ENCODE measurements at places on chromosomes 13 and 19. TPM values are rescaled to one million over a fixed set of nuclear protein-coding genes. Genes with fewer than 3 reads are reported as not detected.

DNA sequence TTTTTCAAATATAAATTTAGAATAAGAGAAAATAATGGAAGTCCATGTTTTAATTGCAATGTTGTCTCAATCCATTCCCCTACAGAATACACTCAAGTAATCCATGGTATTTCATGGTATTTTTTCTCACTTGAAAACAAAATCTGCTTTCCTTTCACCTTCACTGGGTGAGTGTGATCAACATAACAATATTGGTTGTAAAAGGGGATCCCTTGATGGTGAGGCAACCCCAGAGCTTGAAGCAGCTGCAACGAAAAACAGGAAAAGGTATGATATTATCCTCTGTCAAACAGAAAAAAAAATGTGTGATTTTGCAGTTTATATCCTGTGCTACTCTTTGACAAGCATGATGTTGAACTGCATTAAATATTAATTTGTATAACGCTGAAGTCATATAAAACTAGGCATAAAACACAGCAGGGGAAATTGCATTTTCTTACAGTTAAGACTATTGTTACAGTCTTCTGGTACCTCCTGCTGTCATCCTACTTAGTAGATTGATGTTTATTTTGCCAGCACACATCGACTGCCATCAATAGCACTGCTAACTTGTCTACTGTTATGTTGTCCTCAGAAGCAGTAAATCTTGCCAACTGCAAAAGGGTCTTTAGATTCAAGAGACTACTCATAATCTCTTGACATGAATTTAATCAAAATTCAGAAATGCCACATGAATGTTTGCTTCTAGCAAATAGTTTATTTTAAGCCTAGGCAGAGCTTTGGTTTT, 373.1 kb upstream of the MIR17HG start:
- no peak for DNase-seq

DNA sequence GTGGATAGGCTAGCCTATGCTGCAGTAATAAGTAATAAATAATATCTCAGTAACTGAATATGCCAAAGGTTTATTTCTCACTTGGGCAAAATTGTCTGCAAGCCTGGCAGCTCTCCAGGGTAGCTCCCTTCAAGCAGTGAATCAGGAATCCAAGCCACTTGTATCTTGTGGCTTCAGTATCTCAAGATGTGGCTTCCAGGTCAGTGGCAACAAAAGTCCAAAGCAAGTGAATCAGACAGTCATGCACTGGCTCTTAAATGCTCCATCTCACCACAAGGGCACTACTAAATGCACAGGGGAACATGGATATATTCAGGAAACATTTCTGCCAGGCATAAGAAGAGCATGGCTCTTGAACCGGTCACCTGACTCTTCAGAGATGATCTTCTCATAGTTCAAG, 126.3 kb downstream of the KCTD12 start:
- DNase-seq = peak; percentile 18

GRCh38 chr13:77619655-77620054, 77.8 kb upstream of the SLAIN1 start:
- no peak for DNase-seq

Gene PSG11
- 0.28 TPM for total RNA-seq

DNA sequence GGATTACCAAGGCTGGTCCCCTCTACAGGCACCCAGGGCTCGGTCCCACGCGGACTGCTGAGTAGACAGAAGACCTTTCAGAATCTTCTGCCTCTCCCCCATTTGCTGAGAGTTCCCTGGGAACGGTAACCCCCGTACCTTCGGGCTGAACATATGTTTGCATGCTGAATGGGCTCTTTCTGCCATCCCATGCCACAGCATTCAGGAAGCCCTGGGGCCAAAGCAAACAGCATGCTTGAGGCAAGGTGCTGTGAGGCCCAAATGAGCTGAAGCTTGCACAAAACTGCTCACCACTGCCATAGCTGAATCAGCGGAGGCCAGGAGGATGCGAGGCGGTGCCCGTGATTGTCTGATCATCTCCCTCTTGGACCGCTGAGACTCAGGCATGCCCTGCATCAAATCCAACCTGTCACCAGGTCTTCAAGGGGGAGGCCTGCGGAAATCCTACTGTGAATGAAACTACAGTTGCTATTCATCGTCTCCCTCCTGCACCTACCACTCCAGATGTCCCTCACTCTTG, 16.3 kb upstream of the C19orf12 start:
- no peak for DNase-seq

- peak; percentile 8 for DNase-seq
These were observed 2604.5 kb upstream of the PCDH20 start for GRCh38 chr13:64020126-64020525.

GRCh38 chr19:16338470-16339360, 14.1 kb downstream of the KLF2 start:
- peak; percentile 96 for DNase-seq

DNA sequence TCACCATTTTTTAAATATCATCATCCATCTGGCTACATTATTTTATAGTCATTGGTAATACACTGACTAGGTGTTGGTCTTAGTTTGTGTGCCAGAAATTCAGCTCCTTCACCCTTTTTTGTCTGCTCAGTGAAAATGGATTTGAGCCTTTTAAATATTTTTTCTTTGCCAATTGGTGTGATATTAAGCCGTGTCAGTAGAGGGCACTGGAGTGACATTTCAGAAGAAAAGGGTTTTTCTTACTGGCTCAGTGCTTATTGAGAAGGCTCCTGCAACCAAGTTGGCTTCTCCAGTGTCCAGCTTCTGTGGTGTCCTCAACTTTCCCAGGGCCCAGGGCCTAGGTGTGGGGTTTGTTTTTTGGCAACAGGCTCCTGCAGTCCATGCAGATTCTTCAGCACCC, 546.6 kb downstream of the DACH1 start:
- DNase-seq = peak; percentile 41

DNA sequence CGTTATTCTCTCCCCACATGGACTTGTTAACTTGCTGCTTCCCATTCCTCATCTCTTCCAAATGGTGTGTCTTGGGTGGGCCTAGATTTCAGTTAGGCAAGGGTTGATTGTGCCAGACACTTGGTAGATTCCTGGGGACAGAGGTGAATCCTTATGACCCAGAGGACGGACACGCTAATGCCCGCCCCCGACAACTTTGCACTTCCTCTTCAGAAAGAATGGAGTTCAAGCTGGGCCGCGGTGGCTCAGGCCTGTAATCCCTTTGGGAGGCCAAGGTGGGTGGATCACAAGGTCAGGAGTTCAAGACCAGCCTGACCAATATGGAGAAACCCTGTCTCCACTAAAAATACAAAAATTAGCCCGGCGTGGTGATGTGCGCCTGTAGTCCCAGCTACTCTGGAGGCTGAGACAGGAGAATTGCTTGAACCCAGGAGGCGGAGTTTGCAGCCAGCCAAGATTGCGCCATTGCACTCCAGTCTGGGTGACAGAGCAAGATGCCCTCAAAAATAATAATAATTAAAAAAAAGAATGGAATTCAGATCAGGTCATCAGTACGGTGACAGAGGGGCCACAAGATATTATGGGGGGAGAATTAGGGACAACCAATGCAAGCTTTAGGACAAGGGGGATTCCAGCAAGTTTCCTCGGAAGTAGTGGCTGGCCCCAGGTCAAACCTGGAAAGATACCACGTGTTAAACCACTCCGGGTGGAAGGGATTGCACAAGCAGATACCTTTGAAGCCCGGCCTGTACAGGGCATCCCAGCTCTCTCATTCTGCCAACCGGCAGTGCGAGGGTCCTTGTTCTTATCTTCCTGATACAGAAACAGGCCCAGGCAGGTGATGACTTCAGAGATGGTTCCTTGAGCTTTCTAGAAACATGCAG, 2.7 kb downstream of the MYO9B start:
- no peak for DNase-seq

DNA sequence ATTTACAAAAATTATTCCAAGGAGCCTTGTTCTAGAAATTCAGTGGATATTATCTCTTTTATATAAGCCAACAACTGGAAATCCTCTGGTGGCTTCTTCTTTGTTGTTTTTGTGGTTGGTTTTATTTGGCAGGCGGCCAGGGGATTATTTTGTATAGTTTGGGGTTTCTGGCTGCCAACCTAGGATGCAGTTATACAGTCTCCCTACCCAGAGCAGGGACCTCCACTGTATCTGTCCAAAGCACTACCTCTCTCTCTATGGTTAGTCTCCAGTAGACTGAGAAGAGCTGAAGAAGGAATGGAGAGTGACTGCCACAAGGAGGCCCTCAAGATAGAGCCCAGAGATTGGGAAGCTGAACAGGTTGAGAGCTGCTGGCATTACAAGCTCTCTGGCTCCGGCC, 80.2 kb downstream of the ZAR1L start:
- no peak for DNase-seq

- peak; percentile 56 for DNase-seq
These were observed 101.3 kb upstream of the SLC15A1 start for GRCh38 chr13:98853771-98854221.

DNA sequence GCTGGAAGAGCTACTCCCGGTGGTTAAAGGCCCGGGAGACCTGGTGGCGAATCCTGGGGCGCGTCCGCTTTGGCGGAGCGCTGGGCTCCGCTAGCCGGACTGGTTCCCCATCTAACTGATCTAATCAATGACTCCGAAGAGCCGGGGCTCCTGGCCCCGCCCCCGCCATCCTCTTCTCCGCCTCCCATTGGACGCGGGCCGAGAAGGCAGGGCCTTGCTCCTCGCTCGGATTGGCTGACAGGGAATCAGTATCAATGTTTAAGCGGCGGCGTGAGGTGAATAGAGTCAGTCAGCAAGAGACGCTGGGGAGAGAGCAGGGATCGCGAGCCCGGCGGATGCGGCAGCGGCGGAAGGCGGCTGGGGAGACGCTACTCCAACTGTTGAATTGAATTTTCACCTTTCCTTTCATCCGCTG, 1.7 kb upstream of the PCDH17 start:
- DNase-seq = peak; percentile 42

DNA sequence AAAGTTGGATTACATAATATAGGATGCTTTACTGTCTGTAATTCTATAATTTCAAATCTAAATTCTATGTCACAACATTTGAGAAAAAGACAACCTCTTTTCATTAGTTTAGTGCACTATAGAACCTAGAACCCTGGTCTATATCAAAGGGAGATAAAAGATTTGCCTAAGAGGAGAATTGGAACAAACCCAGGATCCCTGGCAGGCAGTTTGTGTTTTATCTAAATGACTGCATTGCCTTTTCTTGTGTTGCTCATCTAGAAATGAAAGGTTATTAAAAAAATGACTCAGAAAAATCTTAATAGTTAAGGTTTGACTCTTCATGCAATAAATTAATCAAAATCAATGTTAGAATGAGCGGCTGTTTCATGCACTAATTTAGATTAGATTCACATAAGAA, 96.7 kb downstream of the PCDH9 start:
- peak; percentile 23 for DNase-seq

GRCh38 chr19:35704218-35704617, at the start of gene ZBTB32:
Gene ZBTB32, plus strand, starts transcription at chr19:35704558. Its CDS starts 10,069 bp downstream, at chr19:35714627.
- peak; percentile 61 for DNase-seq

All from IMR-90 (cell line).